Inflammatory macrophage (primary cell): ENCODE measurements at places on chromosomes 11 and 22.

- DNase-seq: no peak
These were observed 613.5 kb downstream of the INSC start for GRCh38 chr11:15728207-15728606.

DNA sequence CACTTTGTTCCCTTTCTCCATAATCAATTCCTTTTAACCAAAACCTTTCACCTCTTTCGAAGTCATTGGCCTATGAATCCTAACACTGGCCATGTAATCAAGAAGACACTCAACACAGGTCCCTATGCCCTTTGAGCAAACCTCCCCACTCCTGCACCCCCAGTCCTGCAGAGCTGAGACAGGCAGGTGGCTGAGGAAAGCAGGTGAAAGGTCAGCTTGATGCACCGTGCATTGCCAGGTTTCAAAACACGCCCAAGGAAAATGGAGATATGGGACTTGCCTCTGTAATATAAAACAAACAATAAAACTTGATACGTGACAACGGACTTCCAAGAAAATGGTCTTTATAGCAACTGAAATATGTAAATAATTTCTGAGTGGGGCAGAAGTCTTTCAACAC lies 10.6 kb downstream of the CPT1A start:
- DNase-seq: no peak

DNA sequence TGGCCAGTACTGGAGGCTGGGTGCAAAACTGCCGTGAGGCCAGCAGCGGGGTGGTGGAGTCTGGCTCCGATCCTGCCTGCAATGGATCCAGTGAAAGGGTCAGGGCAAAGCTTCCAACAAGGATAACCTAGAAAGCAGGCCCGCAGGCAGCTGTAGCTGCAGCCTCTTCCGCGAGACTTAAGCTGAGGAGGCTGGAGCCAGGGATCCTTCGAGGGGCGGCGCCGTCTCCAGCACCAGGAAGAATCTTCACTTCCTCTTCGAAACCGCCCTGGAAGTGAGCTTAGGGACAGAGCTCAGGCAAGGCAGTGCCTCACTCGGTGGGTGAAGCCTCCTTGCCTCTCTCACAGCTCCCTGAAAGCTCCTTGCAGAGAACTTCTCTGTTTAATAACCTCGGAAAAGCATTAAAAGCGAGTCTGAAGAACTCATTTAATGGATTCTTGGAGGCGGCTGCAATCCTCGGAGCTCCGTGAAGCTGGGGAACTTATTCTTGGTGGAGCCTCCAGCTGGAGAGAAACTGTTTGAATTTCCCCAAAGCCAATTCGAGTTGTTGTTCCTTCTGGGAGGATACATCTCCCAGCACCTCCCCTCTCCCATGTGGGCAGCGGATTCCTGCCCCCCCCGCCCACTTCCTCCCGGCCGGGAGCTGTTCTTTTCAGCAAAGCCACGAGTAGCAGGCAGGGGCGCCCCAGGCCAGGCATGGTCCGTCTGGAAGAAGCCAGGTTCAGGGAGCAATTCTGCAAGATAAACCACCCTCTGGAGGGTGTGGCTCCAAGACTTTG lies 169.9 kb downstream of the CTTN start:
- peak; percentile 60 for DNase-seq

- DNase-seq: no peak
These were observed 25.5 kb upstream of the YPEL1 start for GRCh38 chr22:21761086-21761485.

GRCh38 chr22:42637555-42637954 lies 2.8 kb downstream of the ATP5MGL start:
- no peak for DNase-seq

DNA sequence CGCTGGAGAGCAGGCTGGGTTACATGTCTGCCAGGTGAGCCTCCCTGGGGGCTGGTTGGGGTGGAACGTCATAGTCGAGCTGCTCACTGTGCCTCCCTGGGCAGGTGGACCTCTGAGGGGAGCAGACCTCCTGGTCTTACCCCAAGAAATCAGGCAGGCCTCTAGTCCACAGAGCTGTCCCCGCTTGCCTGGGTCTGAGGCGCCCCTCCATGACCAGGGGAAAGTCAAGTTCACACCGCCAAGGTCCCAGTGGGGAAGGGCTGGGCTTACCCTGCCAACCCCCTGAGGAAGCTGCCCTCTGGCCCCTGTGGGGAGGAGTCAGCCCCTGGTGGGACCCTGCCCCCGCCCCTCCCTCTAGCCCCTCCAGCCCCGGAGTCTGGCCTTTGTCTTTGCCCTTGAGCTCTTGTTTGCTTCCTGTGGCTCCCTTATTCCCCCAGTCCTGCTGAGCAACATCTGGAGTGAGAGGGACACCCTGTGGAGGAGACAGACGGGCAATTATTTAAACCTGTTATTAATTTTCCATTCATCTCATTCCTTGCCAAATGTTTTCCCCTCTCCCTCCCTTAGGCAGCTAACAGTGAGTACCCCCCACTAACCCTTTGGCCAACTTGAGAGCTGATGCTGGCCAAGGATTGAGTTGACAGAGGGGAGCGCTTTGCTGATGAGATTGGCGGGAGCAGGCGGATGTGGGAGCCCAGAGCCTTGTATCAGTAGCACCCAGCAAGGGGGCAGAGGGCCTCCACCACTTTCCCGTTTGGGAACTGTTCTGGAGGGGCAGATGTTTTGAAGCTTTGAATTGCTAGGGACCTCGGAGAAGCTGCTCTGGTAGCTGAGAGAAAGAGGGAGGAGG lies 83.4 kb downstream of the CEP164 start:
- DNase-seq: no peak

DNA sequence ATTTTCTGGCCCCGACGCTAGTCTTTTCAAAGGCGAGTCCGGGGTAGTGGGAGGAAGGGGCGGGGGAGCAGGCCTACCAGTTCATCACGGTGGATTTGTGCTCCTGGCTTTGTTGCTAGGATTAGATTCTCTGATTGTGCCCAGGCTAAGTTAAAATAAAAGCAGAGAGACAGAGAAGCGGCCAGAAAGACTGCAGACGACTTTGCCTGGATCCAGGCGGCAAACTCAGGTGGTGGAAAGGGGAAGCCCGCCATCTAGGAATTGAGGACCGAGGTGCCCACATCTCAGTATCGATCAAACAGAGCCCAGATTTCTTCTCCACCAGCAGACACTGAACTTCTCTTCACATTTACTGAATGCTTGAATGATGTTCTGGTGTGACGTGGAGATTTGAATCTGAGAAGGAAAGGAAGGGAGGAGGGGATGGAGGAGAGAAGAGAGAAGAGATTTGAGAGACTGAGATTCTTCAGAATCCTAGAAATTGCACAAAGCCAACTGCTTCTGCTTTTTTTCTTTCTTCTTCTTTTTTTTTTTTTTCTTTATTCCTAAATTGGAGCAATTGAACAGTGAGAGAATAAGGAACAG lies 2.7 kb downstream of the FAT3 start:
- no peak for DNase-seq

GRCh38 chr11:8567602-8568198 lies 26.3 kb downstream of the STK33 start:
- DNase-seq: no peak

GRCh38 chr11:112511271-112511670 lies 250.6 kb upstream of the PLET1 start:
- no peak for DNase-seq

- peak; percentile 73 for DNase-seq
These were observed 28.6 kb upstream of the OR10G7 start for GRCh38 chr11:124069429-124070401.

GRCh38 chr11:108960501-108960900 lies 295.6 kb downstream of the DDX10 start:
- no peak for DNase-seq

DNA sequence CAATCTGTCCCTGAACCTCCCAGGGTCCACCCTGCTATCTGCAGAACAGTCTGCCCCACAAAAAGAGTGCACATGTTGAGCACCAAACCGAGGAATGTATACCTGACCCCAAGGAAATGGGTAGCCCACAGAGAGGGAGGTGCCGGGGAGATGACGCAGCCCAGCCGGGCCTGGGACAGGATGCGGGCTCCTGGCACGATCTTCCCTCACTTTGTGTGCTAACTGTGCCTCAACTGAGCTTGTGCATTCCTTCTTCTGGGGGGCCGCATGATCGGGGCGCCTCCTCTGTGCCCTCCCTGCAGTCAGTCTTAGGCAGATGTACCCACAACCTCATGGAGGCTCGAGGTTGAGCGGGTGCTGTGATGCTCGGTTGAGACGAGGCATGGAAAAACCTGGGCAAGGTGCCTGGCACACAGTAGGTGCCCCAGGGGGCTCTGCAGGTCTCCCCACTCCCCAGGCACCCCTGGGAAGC lies 2.4 kb downstream of the GAS2L1 start:
- DNase-seq: no peak

DNA sequence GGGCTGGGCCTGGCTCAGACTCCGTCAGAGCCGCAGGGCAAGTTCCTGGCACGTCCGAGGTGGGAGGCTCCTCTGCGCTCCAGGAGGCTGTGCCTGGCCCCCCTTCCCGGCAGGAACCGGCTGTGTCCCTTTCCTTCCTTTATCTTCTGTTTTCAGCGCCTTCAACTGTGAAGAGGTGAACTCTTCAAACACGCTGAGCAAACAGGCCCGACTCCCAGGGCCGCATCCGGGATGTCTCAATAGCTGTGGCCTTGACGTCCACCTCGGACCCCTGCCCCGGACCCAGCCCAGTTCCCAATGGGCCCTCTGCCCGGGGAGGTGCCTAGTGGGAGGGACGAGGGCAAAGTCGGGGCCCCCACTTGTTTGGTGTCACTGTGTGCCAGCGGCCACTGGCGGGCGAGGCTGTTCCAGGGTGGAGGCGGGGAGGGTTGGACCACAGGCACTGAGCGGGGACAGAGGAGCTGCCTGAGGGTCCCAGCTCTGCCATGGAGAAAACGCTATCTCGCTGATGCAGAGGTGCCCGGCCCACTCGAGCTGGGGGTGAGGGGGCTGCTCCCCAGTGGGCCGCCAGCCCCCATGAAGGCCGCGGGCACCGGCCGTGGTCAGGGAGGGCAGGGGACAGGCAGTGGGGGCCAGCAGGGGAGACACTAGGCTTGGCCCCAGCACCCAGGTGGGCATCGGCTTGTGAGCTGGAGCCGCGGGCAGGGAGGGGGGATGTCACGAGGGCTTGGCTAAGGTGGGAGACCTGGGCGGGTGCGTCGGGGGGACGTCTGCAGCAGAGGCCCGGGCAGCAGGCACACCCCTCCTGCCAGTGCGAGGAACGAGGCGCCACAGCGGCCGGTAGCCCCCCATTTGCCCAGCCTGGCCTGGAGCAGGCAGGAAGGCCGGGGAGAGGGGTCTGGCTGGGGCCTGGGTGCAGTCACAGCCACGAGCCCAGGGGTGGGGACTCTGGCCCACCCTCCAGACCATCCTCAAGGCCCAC lies 2.7 kb upstream of the MUC5B start:
- no peak for DNase-seq

- DNase-seq: no peak
These were observed 56.8 kb downstream of the C22orf31 start for GRCh38 chr22:29004647-29005371.

DNA sequence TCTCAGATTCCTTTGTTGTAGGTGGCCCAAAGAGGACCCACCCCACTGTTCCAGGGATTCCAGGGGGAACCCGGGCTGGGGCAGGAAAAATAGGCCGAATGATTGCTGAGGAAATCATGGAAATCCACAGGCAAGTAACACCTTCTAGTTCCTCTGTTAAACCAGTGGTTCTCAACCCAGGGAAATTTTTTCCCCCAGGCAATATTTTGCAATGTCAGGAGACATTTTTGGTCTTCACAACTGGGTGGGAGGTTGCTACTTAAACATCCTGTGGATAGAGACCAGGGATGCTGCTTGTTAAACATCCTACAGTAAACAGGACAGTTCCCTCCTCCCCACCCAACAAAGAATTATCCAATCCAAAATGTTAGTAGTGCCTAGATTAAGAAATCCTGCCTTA lies 84.7 kb downstream of the BTBD10 start:
- DNase-seq: no peak

DNA sequence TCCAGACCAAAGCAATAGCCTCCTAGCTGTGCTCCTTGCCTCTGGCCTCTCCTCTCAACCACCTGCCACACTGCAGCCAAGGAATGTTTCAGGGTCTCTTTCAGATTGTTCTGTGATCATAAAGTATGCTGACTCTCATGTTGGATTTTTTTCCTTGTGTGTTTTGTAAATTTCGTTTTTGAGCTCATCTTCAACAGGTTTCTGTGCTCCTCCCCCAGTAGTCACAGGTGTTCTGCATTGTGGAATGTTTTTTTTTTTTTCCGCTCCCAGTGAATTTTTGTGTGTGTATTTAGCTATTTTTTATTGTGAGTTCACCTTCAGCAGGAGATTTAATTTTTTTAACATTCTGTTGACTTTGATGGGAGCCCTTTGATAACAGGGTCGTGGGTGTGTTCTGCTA lies 153.7 kb downstream of the MYO18B start:
- no peak for DNase-seq

- DNase-seq: peak; percentile 18
These were observed 12.8 kb downstream of the BCL9L start for GRCh38 chr11:118912742-118913410.

DNA sequence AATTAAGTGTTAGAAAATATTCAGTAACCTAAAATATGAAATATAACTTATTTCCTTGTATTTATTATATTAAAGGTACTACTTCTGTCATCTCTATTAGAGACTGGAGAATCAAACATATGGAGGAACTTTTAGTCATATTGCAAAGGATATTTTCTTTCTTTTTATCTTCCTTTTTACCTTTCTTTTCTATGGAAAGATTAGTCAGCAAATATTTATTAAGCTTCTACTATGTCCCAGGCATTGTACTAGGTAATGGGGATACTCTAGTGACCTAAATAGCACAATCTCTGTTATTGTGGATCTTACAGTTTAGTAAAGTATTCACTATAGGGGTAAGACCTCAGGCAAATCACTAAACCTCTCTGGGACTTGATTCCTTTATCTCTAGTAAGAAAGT lies 18.3 kb downstream of the SIK2 start:
- DNase-seq: no peak

DNA sequence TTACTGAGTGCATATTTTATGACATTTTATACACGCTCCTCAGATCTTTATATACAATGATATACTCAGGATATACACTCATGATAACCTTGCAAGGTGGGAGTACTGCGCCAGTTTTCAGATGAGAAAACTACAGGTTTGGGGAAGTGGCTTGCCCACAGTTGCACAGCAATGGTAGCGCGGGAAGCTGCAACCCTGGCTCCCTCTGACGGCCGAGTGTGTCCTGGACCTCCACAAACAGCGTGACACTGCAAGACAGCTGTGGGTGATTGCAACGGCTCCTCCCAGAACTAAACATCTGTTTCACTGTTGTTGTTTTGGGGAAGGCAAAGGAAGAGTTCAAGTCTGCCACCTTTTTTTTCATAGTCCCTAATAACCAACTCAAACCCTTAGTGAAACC lies 47.0 kb downstream of the PACSIN2 start:
- peak; percentile 81 for DNase-seq

- no peak for DNase-seq
These were observed 52.1 kb downstream of the LINC01488 start for GRCh38 chr11:69533296-69534165.

GRCh38 chr11:32385998-32386397 lies 49.3 kb downstream of the WT1 start:
- DNase-seq: peak; percentile 6

DNA sequence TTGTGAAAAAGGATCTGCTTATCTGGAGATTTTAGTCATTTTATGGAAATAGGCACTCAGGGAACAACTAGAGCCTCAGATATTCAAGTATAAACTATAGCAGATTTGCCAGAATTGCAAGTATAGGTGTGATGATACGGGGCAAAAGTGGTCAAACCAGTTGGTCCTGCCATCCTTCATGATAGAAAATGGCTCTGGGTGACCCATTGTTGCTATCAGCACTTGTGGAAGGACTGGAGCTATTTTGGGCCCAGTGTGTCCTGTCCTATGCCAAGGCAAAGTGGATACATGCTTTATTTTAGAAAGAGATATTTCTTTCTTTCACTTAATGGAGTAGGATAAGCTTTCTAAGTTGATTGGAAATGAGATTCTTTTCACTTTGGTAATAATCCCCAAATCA lies 85.2 kb downstream of the PPP6R3 start:
- no peak for DNase-seq

GRCh38 chr22:31538815-31539214 lies 42.5 kb downstream of the SFI1 start:
- DNase-seq: no peak
